Mesothelial cell of epicardium (in vitro differentiated cells): ENCODE measurements at places on chromosomes 7 and 10. TPM values are rescaled to one million over a fixed set of nuclear protein-coding genes. Genes with fewer than 3 reads are reported as not detected.

The OPN1SW gene
- total RNA-seq, result not detected in 3 replicates

The MNX1 gene
- not detected in 3 replicates for total RNA-seq

The SPDYE9 gene
- total RNA-seq, result 0.11 to 0.18 TPM in 2 of 3 replicates, not detected in the other

The CPXM2 gene
- total RNA-seq, result 0.53 to 0.92 TPM (median 0.86 TPM) in 3 replicates

The DLD gene
- total RNA-seq, result 58.3 to 61.5 TPM (median 61.4 TPM) in 3 replicates

The CCDC146 gene
- total RNA-seq, result 9.2 to 13.9 TPM (median 12.1 TPM) in 3 replicates

The CCDC136 gene
- 34.6 to 39.1 TPM (median 34.8 TPM) in 3 replicates for total RNA-seq

The IGF2BP3 gene
- 84.3 to 91.3 TPM (median 89.1 TPM) in 3 replicates for total RNA-seq

The PRLHR gene
- total RNA-seq, result not detected in 3 replicates

The LRRD1 gene
- 0.42 to 0.51 TPM (median 0.50 TPM) in 3 replicates for total RNA-seq

The TBXAS1 gene
- 3.1 to 4.7 TPM (median 3.9 TPM) in 3 replicates for total RNA-seq

- DNase-seq, result no peak
These were observed 337.8 kb downstream of the NRG3 start for GRCh38 chr10:82212753-82213152.

DNA sequence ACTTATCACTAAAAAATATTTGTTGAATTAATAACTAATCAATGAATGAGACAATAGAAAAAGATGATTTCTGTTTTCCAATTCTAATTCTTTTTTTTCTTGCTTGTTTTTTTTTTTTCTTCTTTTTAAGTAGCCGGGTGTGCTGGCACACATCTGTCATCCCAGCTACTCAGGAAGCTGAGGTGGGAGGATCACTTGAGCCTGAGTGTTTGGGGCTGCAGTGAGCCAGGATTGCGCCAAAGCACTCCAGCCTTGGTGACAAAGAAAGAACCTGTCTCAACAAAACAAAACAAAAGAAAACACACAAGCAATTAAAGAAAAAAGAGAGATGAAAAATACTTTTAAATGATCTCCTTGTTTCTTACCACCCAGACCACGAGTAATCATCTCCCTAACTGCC is 1109.3 kb downstream of the REEP3 start:
- no peak for DNase-seq

DNA sequence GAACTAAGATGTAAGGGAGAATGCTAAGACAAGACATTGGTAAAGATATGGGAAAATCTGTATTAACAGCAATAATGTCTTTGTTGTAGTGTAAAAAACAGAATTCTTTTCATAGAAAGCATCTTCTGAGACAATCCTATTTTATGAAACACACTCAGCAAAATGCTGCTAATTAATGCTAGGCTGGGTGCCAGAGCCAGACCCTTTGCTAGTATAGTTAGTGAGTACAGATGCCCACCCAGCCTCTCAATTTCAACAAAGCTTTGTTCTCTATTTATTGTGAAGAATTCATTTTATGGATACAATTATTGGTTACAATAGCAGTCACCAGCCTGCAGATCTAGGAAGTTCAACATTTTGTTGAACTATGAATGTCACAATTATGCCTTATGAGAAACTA is 131.0 kb downstream of the SEM1 start:
- no peak for DNase-seq

- no peak for DNase-seq
These were observed 435.7 kb upstream of the PFKP start for GRCh38 chr10:2631557-2632205.

- DNase-seq, result no peak
These were observed 4.8 kb downstream of the PITRM1 start for GRCh38 chr10:3167611-3168330.

DNA sequence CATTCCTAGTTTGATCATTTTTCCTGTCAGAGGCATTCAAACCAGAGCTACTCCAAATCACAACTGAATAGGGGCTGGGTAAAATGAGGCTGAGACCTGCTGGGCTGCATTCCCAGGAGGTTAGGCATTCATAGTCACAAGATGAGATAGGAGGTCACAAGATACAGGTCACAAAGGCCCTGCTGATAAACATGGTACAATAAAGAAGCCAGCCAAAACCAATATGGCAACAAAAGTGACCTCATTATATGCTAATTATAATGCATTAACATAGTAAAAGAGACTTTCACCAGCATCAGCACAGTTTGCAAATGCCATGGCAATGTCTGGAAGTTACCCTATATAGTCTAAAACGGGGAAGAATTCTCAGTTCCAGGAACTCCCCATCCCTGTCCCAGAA is 37.3 kb downstream of the TWIST1 start:
- no peak for DNase-seq

- peak; percentile 60 for DNase-seq
These were observed 61.4 kb upstream of the GPR158 start for GRCh38 chr10:25113191-25114035.

- DNase-seq, result no peak
These were observed 76.6 kb downstream of the HDAC9 start for GRCh38 chr7:18572154-18572553.

DNA sequence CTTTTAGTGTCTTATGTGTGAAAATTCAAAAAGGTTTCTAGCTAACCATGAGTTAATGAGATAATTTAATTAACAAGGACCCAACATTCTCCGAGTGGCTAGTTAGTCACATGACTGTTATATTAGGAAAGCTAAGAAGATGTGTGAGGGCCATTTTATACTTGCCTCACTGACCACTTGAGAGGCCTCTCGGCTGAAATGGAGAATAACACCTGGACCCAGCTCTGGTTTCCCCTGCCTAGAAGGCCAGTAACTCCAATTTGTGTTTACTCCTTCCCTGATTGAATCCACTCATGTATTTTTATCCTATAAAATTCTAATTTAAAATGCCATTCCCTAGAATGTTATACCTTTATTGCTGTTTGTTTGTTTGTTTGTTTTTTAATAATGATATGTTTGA is 1091.2 kb downstream of the KCNMA1 start:
- no peak for DNase-seq

GRCh38 chr7:4681886-4682620 is at the start of gene FOXK1:
TSS of gene FOXK1 (plus strand) at chr7:4682295. CDS start at chr7:4682309, 14 bp downstream.
- DNase-seq, result peak; percentile 72

DNA sequence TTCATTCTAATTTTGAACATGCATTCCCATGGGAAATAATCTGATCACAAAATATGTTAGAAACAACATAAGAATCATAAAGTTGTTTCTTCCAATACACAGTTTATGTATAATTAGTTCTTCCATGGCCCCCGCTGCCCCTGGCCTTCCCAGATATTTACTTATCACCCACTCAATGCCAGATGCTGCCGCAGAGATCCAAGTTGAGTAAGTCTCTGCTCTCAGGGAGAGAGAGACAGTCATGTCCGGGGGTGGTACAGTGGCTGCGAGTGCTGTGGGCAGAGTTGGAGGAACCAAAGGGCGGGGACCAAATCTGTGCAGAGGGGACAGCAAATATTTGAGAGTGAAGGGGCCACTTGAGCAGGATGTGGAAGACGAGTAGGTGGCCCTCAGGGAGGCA is 37.1 kb downstream of the COL26A1 start:
- DNase-seq, result no peak

GRCh38 chr7:70756789-70757188 is 375.2 kb upstream of the GALNT17 start:
- no peak for DNase-seq

DNA sequence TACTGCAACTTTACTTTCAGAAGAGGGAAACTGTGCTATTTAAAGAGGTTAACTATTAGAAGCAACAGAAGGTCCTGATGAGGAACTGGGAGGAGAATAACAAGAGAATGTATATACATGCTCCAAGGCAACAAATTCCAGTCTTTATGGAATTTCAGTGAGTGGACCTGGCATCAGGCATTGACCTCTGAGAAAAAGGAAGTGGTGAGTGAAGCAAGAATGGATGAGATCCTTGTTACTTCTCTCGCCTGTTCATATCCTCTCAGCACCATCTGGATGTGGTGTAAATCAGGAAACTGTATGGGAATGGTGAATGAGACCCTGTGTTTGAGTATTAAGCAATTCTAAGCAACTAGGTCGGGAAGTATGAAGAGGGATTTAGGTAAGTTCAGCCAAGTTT is 30.3 kb upstream of the KBTBD2 start:
- DNase-seq, result no peak

DNA sequence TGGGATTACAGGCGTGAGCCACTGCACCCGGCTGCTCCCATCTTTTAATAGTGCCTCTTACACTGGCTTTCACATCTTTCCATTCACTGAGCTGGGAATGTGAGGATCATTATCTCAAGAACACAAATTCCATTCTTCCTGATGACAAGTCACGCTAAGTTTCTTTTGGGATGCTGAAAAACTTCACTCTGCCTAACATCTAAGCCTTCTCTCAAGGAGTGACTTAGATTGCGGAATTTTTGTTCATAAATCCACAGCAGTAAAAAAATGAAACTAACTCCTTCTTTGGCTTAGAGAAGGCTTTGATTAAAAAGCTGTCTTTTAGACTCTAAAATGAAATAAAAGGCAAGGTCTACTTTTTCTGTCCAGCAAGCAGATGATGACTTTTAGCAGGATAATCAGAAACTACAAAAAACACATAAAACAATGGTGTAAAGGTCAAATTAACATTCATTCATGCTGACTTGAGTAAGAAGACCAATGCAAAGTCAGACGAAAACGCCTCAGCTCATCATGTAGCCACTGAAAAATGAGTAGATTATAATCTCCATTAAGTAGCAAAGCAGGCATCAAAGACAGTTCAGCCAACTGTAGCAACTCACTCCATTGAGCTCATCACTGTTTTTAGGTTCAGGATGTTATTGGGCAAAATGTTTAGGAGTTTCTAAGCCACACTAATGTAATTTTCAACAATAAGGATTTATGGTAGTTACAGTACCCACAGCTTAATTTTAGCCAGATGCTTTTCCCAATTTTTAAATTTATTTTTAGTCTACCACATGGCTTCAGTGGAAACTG is 178.8 kb downstream of the ELMO1 start:
- no peak for DNase-seq

GRCh38 chr10:70573599-70574506 is 28.7 kb downstream of the PRF1 start:
- no peak for DNase-seq

DNA sequence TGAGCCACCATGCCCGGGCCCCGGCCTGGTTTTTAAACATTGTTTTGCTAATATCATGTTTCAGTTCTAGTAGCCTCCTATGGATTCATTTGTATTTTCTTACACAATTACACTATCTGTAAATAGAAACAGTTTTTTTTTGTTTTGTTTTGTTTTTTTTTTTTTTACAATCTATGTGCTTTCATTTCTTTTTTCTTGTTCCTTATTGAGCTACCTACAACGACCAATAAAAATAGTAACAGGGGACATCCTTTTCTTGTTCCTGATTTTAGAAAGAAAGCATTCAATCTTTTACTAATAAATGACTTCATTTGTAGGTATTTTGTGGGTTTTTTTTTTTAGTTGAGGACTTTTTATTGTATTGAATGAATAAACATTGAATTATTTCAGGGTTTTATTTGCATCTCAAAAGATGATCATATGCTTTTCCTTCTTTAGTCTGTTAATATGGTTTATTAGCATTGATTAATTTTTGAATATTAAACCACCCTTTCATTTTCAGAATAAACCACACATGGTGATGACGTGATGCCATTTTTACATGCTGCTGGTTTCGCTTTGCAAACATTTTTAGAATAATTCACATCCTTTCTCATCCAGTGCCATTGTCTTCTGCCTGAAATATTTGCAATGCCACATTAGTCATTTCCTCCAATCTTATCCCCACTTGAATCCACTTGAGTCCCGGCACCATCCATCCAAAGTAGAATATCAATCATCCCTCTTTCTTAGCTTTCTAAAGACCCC is 18.1 kb upstream of the AKR1E2 start:
- no peak for DNase-seq

DNA sequence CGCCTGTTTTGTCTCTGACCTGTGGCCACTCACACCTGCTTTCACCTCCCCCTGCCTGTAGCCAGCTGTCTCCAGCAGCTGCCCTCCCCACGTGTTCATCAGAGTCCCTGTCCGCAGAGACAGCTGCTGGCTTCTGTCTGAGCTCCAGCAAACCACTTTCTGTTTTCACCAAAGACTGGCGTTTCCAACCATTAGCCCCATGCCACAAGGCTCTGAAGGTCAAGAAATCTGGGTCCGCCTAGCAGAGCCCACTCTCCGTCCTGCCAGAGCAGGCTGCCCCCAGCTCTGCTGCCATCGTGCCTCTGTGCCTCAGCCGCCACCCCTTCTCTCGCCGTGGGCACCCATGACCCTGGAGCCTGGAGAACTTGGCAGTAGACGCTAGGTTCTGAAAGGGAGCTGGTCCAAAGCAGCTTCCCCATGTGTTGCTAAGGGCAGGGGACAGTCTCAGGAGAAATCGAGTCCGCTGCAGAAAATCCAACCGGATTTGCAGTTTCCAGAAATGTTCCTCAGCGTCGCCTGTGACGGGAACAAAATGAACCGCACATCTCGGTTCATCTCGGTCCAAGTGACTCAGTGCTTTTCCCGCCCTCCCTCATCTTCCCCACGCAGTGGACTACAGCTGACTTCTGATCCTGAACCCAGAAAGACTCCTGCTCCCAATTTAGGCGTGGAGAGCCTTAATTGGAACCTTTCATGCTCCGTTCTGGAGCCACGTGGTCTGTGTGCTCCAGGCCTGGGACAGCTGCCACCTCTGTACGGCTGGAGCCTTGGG is 28.0 kb downstream of the TMEM120A start:
- no peak for DNase-seq

- no peak for DNase-seq
These were observed 37.9 kb downstream of the ST7 start for GRCh38 chr7:116991233-116991632.

DNA sequence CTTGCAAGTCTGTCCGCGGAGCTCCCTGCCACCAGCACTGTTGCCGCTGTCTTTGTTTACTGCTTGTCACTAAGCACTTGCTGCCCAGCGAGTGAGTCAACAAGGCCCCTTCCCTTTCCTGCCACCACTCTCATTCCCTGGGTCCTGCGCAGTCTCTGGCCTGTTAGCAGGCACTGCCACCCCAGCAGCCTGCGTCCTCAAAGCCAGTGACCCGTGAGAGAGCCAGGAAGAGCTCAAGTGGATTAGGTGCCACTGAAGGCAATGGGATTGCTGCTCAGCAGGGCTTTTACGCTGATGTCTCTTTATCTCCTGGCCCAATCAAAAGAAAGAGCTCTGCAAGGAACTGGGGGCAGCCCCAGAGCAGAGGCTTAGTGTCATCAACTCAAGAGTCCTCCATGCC is at the start of gene FRMPD2:
Gene FRMPD2, minus strand, starts transcription at position 61 of the 400 bp plus-strand sequence. CDS start 129 bp downstream, outside the sequence.
- DNase-seq, result no peak

DNA sequence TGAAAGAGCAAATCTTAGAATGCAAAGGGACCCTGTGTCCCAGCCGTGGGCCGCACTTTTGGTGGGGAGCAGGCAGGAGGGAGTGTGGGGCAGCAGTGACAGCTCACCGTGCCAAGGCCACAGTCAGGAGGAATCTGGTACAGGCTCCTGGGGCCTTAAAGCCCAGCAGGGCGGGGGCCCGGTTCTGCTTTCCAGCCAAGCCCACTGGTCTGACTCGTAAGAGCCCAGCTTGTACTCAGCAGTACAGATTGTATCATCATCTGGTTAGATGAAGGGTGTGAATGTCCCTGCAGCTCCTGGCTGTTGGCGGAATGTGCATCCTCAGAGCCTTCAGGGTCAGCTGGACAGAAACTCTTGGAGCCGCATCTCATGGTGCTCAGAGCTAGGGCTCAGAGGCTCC is 30.5 kb upstream of the TRIM8 start:
- no peak for DNase-seq

DNA sequence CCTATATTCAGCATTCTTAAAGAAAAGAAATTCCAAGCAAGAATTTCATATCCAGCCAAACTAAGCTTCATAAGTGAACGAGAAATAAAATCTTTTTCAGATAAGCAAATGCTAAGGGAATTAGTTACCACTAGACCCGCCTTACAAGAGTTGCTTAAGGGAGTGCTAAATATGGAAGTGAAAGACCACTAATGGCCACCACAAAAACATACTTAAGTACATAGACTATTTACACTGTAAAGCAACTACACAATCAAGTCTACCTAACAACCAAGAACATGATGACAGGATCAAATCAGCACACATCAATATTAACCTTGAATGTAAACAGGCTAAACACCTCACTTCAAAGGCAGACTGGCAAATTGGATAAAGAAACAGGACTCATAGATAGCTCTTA is 42.2 kb upstream of the NME8 start:
- DNase-seq, result no peak
